Stimulated activated CD4-positive, alpha-beta T cell treated with anti-CD3 and anti-CD28 coated beads, Interleukin-2, amount 100 ng/mL, for 24 hours (primary cell): ENCODE measurements at places on chromosomes 2 and 18.

GRCh38 chr2:191839918-191840804 lies 6.7 kb downstream of the CAVIN2 start:
- DNase-seq: no peak

DNA sequence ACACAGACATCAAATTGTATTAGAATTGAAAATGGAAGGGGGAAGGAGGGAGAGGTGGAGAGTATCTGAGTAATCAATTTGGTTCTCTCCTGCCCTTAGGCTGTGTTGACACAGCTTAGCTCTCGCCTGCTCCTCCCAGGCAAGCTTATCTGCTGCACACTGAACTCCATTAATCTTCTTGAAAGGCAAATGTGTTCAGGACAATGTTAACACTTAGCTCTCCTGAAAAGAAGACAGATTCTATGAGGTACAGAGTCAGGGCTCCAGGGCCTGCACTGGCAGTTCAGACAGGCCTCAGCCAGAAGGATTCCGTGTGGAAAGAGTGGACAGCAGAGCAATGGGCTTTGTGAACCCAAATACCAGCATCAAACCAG lies 430.0 kb upstream of the TNP1 start:
- no peak for DNase-seq

GRCh38 chr2:203873461-203873860 lies 5.9 kb downstream of the CTLA4 start:
- no peak for DNase-seq

DNA sequence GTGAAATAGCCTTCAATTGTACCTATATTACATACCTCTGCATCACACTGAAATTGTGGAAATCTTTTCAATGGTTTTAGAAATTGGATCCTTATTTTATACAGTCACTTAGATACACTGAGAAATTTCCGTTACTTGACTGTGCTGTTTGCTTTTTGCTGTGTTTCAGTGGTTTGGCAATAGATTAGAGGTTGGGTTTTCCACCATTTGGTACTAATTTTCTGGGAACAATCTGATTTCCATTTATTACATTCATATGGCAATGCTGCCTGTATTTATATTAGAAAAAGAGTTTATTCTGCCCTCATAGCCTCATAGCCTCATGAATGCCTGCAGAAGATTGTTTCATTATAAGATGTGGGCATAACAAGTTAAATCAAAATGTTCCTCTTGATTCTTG lies 285.0 kb downstream of the GULP1 start:
- DNase-seq: no peak

DNA sequence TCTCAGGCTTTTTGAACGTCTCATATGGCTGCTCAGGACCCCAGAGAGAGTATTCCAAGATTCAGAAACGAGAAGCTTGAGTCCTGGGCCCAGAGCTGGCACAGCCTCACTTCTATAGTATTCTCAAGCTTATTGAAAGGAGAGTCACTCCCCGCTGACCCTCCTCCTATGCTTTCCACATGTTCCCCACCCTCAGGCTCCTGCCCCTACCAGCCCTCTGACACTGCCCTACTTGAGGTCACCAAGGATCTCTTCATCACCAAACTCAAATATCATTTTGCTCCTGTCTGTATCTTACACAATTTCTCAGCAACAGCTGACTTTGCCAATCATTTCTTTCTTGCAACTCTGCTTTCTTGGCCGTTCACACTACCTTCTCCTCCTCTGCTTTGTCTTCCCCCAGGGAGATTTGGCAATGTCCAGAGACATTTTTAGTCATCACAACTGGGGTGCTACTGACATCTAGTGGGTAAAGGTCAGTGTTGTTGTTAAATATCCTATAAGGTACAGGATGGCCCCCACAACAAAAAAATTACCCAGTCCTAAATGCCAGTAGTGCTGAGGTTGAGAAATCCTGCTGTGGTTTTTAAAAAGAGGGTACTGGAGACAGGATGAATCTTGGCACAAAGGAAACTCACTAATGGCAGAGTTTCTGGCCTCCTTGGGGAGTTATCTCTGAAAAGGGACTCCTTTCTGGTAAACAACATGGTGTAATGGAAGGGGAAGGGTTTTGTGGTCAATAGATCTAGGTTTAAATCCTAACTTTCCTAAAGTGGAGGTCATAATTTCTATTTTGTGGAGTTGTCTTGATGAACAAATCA lies 26.9 kb upstream of the INSIG2 start:
- no peak for DNase-seq

DNA sequence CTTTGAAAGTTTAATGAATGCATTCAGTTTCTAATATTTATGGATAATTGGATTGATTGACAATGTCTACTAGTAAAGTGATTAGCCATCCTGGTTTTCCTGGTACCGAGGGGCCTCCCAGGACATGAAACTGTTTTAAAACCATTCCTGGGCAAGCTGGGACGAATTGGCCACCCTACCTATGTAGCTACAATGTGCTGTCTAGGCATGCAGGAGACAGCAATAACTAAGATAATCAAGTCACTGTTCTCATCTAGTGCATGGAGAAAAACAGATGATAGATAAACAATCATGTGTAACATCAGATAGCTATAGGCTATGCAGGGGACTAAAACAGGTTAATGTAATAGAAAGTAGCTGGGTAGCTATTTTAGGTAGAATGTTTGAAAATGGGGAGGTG lies 67.1 kb downstream of the PMAIP1 start:
- no peak for DNase-seq

DNA sequence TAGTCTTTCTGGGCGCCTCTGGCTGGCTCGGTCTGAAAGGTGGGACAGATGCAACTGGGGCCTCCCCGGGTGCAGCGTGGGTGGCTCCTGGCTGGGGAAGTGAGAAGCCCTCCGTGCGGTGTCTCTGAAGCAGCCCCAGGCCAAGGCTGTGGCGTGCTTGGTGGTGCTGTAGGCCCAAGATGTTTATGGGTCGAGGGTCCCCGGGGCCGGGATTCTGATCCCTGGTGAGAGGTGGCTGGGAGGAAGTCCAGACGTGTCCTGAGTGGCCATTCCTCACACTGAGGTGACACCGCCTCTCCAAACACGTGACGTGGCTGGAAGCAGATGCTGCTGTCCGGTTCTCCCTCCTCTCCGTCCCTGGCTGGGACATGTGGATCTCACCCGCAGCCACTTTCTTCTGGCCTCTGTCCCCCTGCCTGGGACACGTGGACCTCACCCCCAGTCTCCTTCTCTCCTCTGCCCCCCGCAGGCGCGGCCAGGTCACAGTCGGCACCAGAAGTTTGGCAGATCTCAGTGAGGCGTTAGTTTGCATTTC lies 12.6 kb downstream of the RTP5 start:
- DNase-seq: peak; percentile 73

DNA sequence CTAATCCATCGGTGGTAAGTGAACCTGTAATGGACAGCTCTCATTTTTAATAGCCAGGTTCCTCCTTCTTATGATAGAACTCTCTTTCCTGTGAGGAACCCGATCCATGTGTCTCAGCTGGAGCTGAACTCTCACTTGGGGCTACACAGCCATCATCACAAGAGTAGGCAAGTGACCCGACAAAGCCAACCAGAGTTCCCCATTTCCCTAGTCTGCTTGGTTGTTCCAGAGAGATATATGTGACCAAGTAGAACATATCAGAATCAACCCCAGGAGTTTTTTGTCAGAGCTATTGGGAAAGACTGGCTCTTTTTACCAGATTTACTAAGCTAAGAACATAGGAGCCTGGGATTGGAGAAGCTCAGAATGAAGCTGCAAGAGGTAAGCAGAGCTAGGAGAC lies 14.6 kb upstream of the HNRNPLL start:
- no peak for DNase-seq
